ENCODE measurements at places on chromosomes 4 and X.

DNA sequence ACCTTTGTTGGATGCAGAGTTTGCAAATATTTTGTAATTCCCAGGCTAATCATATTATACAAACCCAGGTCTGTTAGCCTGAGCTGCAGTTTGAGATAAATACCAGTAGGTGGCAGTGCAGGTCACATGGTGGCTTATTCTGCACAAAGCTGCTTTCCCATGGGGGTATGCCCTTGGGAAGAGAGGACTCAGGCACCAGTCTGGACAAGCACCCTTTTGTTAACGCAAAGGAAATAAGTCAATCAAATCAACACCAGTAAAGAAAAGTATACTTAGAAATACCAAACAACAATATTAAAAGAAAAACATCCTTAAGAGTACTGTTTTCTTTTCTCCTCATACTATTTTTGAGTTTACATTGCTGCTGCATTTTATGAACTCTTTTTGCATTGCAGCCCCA, 389.0 kb upstream of the ZFP42 start:
- DNase-seq: no peak

- DNase-seq: no peak
These were observed 169.6 kb downstream of the CAMK2D start for GRCh38 chr4:113591982-113592381.

- DNase-seq: no peak
These were observed 207.6 kb upstream of the MAMLD1 start for GRCh38 chrX:150155436-150156035.

DNA sequence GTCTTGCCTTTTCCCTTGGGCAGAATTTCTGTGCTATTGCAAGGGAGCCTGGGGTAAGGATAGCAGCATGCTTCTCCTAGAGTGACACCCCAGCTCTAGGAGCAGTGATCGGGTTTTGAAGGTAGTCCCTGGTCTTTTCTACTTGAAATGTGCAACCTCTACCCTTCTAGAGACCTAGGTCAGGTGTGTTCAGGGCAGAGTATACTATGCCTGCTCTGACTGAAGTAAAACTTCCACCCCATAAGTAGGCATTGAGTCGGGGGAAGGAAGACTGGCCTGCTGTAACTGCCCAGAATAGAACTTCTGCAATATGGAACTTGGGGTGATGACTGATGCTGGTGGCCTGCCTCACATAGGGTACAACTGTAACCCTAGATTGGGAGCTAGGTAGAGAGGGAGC, 80.9 kb downstream of the ARHGAP36 start:
- no peak for DNase-seq

DNA sequence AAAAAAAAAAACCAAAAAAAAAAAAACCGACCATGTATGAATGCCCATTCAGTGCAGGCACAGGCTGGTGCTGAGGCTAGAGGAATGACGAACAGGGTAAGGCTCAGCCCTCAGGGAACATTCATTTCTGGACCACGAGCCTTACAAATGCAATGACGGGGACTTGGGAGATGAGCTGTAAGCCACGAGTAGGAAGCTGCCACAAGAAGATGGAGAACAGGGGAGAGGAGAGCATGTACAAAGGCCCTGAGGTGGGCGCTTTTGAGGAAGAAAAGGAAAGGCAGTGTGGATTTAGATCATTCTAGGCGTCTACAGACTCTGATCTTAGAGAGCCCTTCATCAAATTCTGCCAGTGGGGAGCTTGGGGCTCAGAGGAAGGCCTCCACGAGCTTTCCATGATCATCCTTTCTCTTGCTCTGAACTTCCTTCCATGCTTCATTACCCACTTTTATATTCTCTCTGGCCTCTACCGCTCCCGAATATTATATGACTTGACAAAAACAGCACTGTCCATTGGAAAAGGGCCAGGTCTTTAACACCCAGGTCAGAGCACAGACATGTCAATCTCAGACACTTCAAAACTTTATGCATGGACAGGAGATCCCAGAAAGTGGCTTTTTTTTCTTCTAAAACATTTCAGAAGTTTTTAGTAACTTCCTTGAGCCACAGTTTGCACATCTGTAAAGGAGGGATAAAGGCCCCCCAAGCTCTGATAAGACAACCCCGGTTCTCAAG, 3.3 kb upstream of the ZNF518B start:
- DNase-seq: no peak

DNA sequence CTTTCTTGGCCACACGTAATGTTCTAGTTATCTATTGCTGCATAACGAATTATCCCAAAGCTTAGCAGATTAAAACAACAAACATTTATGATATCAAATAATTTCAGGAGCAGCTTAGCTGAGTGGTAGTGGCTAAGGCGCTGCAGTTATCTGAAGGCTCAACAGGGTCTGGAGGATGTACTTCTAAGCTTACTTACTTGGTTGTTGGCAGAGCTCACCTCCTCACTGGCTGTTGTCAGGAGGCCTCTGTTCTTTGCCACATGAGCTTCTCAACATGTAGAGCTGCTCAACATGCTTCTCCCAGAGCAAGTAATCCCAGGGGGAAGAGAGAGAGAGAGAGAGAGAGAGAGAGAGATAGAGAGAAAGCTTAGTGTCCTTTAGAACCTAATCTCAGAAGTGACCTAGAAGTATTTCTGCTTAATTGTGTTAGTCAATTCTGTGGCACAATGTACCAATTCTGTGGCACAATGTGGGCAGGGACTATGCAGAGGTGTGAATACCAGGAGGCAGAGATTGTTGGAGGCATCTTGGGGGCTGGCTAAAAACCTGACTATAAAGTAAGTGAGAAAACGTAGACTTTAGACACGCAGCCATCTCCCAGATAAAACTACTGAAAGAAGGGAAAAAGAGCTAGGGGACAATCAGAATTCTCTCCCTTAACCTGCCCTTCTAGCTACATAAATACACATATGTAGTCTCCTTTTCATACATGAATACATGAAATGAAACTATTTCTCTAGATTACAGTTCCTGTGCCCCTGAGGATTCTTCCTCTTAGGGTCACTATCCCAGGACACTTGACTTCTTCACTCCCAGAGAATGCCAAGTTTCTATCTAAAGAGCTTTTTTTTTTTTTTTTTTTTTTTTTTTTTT, 40.2 kb downstream of the HOPX start:
- DNase-seq: no peak

DNA sequence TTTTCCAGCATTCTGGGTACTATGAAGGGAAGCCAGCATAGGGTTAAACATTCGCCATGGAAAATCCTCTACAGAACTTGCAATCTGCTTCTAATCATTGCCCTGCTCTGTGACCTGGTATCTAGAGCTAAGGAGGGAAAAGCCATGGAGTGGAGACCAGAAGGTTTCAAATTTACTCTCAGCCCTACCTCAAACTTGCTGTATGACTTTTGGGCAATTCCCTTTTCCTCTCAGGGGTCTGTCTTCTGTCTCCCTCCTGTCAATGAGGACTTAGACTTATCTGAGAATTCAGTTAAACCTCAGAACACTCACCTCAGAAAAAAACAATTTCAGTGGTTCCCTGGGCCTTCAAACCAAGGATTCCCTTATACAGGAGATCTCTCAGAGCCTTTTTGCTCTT, 29.1 kb downstream of the ARHGEF9 start:
- DNase-seq: no peak

DNA sequence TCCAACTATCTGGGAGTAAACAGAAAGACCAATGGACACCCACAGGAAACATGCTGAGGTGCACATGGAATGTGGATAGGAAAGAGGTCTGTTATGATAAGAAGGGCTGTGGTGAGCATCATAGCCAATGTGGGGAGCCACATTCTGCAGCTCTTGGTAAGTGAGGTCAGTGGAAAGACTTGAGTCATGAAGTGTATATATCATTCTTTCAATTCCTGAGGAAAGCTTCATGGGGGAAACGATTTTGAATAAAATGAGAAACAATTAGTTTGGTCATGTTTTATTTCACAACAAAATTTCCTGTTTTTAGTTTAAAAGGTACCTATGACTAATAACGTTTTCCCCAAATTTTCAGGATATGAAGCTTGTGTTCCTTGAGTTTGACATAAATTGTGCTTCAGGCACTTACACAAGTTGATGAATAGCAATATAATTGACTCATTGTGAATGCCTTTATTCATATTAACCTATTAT, 41.4 kb upstream of the RASSF6 start:
- no peak for DNase-seq

- DNase-seq: no peak
These were observed 41.9 kb upstream of the PDHA2 start for GRCh38 chr4:95798003-95798402.

DNA sequence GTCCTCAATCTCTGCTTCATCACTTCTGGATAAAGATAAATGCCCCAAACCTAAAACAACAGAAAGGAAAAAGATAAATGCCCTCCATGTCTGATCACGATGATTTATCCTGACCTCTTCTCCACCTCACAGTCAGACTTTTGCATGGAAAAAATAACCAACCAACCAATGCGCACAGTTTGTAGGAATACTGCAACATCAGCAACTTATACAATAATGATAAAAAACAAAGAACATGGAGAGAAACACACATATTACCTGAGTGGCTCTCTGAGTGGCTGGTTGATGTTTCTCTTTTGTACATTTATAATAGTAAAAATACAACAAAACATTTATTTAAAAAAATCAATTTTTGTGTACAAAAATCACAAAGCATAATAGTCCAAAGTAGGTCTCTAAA, 93.0 kb upstream of the PUDP start:
- no peak for DNase-seq

DNA sequence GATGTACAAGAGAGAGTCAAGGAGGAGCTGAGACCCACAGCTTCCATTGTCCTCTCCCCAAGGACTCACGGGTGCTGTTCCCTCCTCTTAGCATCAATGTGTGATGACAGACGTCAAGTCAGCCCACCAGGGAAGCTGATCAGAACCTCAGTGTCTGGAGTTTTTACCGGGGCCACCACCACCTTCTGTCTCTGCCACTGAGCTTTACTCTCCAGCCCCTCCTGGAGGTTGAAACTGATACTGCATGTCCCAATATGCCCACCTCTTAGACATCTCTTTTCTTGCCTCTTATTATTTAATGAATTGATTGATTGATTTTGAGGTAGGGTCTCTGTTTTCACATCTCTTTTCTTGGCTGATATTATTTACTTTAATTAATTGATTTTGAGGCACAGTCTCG, 10.3 kb upstream of the AKAP17A start:
- peak; percentile 65 for DNase-seq

GRCh38 chr4:73446336-73446938, 10.4 kb downstream of the AFP start:
- no peak for DNase-seq

GRCh38 chr4:100981447-100982204, 365.7 kb downstream of the PPP3CA start:
- no peak for DNase-seq

- no peak for DNase-seq
These were observed 90.5 kb upstream of the PRPS2 start for GRCh38 chrX:12700745-12701144.

DNA sequence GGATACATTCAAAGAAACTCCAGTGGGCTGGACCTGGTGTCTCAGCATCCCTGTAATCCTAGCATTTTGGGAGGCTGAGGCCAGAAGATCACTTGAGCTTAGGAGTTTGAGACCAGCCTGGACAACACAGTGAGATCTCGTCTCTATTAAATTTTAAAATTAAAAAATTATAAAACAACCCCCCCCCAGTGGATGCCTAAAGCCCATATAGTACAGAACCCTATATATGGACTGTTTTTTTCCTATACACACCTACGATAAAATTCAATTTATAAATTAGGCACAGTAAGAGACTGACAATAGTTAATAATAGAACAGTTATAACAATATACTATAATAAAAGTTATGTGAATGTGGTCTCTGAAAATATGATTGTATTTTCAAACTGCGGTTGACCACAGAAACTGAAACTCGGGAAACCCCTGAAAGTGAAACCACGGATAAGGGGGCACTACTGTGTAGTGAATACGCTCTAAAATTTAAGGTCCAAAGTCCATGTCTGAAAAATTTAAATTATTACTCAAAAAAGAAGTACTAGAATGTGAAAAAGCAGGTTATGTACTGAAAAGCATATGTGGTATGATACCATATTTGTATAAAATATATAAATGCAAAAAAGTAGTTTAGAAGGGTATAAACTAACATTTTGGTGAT, 2.0 kb downstream of the SMIM14 start:
- no peak for DNase-seq

- no peak for DNase-seq
These were observed 53.0 kb downstream of the SEPTIN11 start for GRCh38 chr4:77002321-77003107.

- DNase-seq: no peak
These were observed 263.2 kb downstream of the BCOR start for GRCh38 chrX:39834600-39834999.

GRCh38 chr4:155745984-155746383, 12.8 kb upstream of the GUCY1B1 start:
- DNase-seq: no peak

All from stimulated activated CD4-positive, alpha-beta T cell treated with anti-CD3 and anti-CD28 coated beads, Interleukin-1b, Interleukin-23, amount 100 ng/mL, for 4 hours (primary cell).